ENCODE measurements at places on chromosomes 16 and 17.
A peak's percentile ranks its signal among the peaks of the same experiment; 100 is the strongest.

- DNase-seq = no peak
Measured at GRCh38 chr16:89748921-89749320, 27.6 kb downstream of the ZNF276 start.

DNA sequence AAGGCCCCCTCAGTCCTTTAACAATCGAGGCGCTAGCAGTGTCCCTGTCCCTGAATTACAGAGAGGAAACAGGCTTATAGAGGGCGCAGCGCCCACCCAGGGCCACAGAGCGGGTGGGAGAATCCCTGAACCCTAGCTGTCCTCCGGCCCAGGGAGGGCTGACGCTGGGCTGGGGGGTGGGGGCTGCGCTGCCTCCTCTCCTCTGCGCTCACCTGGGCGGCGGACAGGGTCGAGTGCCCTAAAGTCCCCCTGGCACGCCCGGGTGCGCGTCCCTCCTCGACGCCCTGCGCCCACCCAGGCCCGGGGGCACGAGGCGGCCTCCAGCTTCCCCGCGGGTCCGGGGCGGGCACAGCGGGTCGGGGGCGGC is 200.4 kb upstream of the N4BP1 start:
- peak; percentile 35 for DNase-seq

DNA sequence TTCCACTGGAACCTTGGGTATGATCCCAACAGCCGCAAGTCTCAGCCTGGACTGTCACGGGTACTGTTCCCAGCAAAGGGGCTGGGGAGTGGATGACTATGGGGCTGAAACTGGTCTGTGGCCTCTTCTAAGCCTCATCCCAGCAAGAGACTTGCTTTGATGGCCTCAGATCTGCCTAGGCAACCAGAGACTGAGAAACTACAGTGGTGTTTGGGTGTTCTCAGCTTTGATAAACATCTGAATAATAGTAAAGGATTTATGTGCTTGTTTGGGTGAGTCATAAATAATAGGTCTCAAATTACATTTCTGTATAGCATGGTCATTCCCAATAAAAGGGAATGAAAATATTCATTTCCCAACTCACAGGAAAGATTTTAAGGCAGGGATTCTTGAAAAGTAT is 30.2 kb upstream of the ULK2 start:
- no peak for DNase-seq

DNA sequence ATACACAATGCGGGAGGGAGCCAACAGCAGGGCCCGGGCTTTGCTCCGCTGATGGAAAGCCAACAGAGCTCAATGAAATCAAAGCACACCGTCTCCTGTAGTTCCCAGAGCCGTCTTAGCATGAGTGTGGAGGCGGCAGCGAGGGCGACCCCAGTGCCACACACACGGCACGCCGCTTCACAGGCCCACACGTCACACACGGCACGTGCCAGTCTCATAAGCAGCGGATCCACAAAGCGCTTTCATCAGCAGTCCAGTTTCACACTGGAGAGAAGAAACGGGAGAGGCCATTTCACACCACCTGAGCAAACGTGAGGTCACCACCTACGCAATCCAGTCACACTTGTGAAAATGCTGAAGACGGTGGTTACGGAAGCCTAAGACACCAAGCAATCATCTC is 34.8 kb downstream of the CYB5D2 start:
- DNase-seq = no peak

DNA sequence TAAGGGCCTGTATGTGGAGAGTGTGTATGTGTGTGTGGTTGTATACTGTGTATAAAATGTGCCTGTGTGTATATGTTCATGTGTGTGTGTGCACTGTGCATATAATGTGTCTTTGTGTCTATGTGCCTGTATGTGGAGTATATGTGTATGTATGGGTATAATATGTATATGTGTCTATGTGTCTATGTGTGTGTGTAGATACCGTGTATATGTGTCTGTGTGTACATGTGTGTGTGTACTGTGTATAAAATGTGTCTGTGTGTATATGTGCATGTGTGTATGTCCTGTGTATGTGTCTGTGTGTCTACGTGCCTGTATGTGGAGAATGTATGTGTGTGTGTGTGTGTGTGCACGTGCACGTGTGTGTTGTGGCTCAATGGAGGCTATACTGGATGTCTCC is 200.4 kb upstream of the ZFHX3 start:
- no peak for DNase-seq

DNA sequence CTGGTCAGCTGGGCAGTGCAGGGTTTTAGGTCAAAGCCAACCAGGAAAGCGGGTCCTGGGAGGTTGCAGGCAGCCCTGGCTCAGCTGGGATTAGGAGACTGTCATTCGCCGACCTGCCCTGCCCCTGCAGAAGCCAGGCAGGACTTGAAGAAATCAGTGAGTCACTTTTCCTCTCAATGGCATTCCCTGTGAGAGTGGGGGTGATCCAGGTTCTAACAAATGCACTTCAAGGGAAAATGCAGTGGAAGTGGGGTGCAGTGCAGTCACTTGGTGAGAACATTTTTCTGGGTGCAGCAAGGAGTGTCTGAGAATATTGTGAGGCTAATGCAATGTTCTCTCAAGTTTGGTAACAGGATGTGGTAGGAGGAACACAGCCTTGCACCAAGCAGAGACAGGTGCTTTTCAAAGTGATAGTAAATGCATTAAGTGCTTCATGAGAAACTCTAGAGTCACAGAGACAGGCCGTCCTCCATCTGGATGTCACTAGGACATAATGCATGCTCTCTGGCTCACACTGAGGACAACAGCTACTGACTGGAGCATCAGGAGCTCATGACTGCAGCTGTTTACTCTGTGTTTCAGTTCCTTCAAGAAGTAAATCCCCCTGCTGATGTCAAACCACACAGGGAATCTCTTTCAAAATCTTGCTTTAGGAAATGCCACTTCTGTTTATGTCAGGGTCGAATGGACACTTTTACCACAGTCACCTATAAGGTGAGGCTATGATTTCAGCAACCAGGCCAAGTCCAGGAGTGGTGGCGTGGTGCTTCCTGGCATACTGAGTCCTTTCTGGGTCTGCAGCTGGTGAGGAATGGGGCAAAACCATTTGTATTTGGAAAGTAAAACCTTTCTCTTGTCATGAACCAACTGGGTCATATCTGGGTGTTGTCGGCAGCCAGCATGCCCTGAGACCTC is 16.7 kb downstream of the CDK5R1 start:
- DNase-seq = no peak

GRCh38 chr17:17675925-17676534 is 5.2 kb upstream of the RAI1 start:
- DNase-seq = peak; percentile 55

DNA sequence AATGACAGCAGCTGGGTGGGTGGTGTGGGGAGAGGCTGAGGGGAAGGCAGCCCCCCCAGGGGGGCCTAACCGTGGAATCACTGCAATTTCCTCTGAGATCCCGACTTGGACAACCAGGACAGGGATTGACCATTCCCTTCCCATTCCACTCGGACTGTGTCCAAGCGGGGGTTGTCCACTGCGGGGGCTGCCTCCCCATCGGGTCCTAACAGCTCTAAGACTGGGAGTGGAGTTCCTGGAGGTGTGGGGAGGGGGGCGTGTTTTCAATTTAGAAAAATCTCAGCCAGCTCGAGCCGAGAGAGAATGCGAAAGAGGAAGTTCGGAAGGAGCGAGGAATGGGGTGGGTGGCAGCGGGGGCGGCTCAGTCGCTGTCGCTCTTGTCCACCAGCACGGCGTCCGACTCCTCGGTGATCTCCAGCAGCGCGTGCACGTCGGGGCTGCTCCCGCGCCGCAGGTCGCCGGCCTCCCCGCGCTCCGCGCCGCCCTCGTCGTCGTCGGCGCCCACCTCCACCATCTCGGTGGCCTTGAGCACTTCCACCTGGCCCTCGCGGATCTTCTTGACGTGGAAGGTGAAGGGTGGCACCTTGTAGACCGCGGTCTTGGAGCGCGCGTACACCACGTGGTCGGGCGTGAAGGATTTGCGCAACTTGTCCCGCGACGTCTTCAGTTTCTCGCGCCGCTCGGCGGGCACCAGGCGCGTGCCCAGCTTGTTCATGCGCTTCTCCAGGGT is 16.2 kb upstream of the STAT3 start:
- no peak for DNase-seq

DNA sequence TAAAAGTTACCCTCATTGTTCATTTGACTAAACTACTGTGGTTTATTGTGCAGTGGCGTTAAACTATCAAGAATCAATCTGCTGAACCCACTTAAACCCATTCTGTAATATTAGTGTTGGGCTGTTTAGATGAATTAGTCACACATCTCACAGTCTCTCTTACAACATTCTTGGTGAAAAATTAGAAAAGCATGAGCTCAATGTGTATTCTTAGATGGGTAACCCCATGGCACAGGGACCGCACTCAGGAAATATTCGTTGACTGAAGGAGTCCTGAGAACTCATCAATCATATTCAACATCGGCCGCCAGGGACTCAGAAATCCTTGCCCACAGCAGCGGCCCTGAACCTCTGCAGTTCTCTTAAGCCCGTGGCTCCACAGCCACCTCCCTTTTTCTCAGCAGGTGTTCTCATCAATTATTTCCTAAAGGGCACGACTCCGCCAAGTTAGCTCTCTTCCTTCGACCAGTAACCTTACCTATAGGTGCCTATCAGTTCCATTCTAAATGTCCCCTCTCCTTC is 155.6 kb downstream of the STX8 start:
- DNase-seq = no peak

DNA sequence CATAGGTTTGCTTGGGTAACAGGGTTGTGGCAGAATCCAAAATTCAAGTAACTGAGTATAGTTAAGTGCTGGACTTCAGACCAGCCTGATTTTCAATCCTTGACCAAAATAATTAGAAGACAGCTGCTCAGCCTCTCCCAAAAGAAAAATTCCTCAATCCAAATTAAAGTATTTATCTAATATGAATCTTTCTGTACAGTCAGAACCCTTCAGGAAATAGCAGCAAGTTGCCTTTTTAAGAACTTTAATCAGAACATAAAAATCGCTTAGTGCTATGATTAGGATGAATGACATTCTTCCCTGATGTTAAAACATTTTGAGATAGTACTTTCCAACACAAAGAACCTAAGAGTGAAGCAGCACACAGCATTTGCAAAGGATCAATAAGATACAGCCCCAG is 50.2 kb downstream of the CFDP1 start:
- DNase-seq = no peak

GRCh38 chr16:87253536-87253935 is 63.7 kb downstream of the C16orf95 start:
- no peak for DNase-seq

GRCh38 chr16:57732714-57733113 is 2.9 kb upstream of the KATNB1 start:
- no peak for DNase-seq

- no peak for DNase-seq
Measured at GRCh38 chr17:78892520-78892919, 10.5 kb downstream of the CEP295NL start.

DNA sequence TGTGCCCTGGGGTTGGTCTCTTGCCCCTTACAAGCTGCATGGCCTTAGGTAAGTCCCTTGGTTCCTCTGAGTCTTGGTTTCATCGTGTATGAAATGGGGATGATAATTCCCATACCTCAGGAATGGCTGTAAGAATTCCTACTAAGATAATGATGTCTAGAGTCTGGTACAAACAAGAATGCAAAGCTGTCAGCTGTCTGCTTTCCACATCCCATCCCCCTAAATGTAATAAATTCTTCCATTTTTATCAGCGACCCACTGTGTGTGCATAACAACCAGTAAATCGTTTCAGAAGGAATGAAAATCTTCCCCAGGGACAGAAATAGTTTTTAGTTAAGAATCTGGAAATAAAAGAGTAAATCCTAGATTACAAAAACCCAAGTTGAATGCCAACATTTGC is 95.4 kb downstream of the CPPED1 start:
- DNase-seq = no peak

DNA sequence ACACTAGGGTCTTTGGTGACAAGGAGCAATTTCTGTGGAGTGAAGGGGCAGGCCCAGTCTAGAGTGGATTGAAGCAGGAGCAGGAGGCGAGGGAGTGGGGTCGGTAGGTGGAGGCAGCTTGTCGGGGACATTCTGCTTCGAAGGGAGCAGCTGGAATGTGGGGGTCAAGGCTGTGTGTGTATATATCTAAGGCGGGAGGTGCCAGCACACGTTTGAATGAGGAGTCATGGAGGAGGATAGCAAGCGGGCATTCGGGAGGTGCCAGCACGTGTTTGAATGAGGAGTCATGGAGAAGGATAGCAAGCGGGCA is 17.7 kb downstream of the NT5M start:
- DNase-seq = peak; percentile 2

GRCh38 chr17:33302394-33302793 is 9.3 kb upstream of the ASIC2 start:
- DNase-seq = no peak

GRCh38 chr16:61547626-61548025 is 488.6 kb downstream of the CDH8 start:
- no peak for DNase-seq

GRCh38 chr17:72470121-72470705 is 349.4 kb downstream of the SOX9 start:
- DNase-seq = no peak

DNA sequence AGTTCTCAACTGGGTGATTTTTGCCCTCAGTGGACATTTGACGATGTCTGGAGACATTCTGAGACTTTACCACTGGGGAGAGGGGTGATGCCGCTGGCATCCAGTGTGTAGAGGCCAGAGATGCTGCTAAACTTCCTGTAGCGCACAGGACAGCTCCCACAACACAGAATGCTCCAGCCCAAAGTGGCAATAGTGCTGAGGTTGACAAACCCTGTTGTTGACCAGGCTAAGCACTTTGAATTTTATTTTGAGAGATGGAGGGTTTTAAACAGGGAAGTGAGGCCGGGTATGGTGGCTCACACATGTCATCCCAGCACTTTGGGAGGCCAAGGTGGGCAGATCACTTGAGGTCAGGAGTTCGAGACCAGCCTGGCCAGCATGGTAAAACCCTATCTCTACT is 44.0 kb downstream of the SYT17 start:
- DNase-seq = no peak

- no peak for DNase-seq
Measured at GRCh38 chr16:2895813-2896212, 12.8 kb downstream of the FLYWCH2 start.

DNA sequence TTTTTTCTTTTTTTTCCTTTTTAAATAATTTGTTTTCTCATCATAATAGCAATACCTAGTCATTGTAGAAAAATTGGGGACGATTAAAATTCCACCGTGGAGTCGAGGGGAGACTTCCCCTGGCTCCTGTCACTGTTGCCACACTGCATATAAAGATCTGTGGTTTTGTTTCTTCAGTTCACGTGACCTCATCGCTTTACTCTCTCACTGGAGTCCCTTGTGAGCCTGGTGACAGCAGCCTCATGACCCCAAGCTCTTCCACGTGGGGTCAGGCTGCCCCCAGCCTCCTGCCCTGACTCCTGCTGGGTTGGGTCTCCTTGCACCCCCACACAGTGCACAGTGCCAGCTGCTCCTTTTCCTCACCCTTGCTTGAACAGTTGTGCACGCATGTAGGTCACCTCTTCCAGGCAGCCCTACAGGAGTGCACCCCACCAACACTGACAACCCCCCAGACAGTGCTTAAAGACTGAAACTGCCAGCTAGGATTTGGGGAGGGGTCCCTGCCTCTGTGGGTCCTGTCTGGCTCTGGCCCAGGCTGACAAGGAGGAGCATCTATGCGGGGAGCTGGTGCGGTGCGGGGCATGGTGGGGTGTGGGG is 7.3 kb upstream of the METRNL start:
- no peak for DNase-seq
